Foreskin keratinocyte (primary cell): ENCODE measurements at places on chromosomes 12 and 14. TPM values are rescaled to one million over a fixed set of nuclear protein-coding genes. Genes with fewer than 3 reads are reported as not detected.
A peak's percentile ranks its signal among the peaks of the same experiment; 100 is the strongest.

Gene POLE
- 39.5 and 44.3 TPM in 2 replicates for total RNA-seq

DNA sequence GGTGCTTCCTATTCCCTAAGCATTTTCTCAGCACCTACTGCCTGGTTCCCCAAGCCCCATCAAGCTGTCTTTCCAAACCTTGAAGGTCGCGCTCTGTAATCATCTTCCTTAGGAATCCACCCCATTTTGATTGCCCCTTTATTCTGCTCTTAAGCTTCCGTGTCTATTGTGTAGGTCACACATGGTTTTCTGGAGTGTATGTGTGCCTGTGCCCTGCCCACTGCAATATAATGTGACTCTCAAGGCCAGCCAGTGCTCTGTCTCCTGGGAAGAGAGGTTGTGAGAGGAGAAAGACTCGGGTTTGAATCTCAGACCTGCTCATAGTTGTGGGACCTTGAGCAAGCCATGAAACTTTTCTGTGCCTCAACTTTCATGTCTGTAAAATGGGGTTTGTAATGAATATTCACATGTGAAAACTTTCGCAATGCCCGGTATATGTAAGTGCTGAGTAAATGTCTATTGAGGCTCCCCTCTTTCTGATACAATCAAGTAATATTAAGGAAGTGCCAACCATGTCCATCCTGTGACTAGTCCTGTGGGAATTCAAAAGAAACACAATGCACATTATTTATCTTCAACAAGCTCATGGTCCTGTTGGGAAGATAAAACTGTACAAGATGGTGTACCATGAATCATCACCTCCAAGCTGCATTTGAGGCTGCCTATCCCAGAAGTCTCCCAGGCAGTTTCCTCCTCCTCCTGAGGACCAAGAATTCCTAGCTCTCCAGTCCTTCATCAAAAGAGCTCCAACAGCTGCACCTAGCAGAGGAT lies 774 bp upstream of the KRT75 start:
- peak; percentile 85 for DNase-seq

Gene CD4
- not detected in 2 replicates for total RNA-seq

GRCh38 chr12:105733579-105733978 lies 403.1 kb downstream of the C12orf75 start:
- no peak for DNase-seq
